Activated naive CD4-positive, alpha-beta T cell (primary cell): ENCODE measurements at places on chromosomes 5 and 9.

GRCh38 chr5:96692441-96692840, 30.3 kb downstream of the CAST start:
- no peak for DNase-seq

GRCh38 chr5:107378218-107378899, 292.4 kb downstream of the EFNA5 start:
- DNase-seq = no peak

DNA sequence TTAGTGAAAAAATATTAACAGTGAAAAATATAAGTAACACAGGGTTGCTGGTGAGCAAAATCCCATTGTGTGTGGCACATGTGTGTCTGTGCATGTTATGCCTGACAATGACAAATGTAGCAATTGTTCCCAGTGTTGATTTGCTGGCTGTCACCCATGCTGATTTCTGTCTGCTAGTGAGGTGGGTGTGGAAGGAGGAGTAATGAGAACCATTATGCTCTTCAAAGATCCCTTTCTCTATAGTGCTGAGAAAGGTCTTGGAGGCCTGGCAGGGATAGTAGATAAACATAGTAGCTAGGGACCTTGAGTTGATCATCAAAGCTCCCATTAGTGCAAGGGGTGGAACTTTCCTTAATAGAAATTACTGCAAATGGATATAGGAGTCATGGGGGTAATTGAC, 152.5 kb upstream of the CLINT1 start:
- DNase-seq = no peak

GRCh38 chr5:116672203-116672602, 97.6 kb upstream of the SEMA6A start:
- DNase-seq = no peak
